GM12878 (cell line): ENCODE measurements at places on chromosomes 11 and 22. TPM values are rescaled to one million over a fixed set of nuclear protein-coding genes. Genes with fewer than 3 reads are reported as not detected.

Gene INPP5J
- 1.9 and 2.6 TPM in 2 replicates for total RNA-seq

Gene OR4A16
- total RNA-seq: not detected in 2 replicates

Gene FDX1
- total RNA-seq: 8.1 and 9.4 TPM in 2 replicates

Gene SCYL1
- total RNA-seq: 66.7 and 67.8 TPM in 2 replicates

DNA sequence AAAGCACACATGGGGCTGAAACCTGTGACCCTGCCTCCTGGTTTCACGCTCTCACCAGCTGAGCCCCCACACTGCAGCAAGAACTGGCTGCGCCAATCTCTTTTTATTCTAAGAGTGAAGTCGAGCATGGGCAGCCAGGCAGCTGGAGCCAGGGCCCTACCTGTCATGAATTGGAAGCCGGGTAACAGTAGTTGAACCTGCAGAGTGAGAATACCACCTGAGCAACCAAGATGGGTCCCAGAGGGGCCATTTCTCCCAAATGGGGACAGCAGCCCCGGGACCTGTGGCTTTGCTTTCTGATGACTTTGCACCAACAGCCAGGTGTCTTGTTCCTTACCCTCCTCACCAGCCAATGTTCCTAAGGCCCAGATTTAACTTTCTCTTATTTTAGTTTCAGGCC lies 178.9 kb downstream of the GRIK4 start:
- H3K27me3 ChIP-seq: no peaks in the 10 kb centered on the region
- no peak overlapping the region for H3K27ac ChIP-seq
- no peak for DNase-seq
- no peak overlapping the region for H3K4me3 ChIP-seq

DNA sequence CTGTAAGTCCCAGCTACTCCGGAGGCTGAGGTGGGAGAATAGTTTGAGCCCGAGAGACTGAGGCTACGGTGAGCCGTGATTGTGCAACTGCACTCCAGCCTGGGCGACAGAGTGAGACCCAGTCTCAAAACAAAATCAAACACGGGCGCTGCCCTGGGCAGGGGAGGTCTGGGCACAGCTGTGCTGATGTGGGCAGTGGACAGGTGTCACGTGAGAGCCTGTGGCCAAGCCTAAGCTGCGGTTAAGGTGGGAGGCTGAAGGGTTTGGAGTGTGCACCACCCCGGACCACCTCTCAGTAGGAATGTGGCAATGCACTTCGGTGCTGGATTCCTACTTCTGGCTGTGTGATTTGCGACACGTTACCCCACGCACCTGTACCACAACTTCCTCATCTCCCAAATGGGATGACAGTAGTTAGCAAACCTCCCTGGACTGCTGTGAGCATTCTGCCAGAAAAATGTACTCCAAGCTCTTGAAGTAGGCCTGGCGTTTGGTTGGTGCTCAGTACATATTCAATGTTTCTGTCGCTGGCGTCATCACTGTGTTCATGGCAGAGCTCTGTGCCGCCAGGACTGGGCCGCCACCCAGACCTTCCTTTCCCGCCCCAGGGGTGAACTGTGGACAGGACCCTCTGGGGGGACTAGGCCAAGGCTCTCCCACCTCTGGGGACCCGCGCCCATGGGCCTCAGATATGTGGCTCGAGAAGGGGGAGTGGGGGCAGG lies 807 bp upstream of the ZNF74 start:
- peak overlapping the region; percentile 55 for H3K27ac ChIP-seq
- no peaks in the 10 kb centered on the region for H3K36me3 ChIP-seq
- H3K4me1 ChIP-seq: peaks cover 8% of the 10 kb centered on the region
- H3K27me3 ChIP-seq: no peaks in the 10 kb centered on the region
- no peak for DNase-seq

- H3K4me3 ChIP-seq: no peak overlapping the region
- no peaks in the 10 kb centered on the region; the same call in 1 of the 2 replicates for H3K27me3 ChIP-seq
- H3K27ac ChIP-seq: no peak overlapping the region
- no peaks in the 10 kb centered on the region for H3K36me3 ChIP-seq
- DNase-seq: no peak
- H3K4me1 ChIP-seq: no peaks in the 10 kb centered on the region
Measured at GRCh38 chr22:44214187-44214586, 33.5 kb downstream of the PARVG start.

GRCh38 chr11:737366-737765 lies 9.9 kb upstream of the TALDO1 start:
- no peaks in the 10 kb centered on the region for H3K27me3 ChIP-seq
- H3K27ac ChIP-seq: no peak overlapping the region
- DNase-seq: no peak
- no peaks in the 10 kb centered on the region for H3K36me3 ChIP-seq

GRCh38 chr11:57175478-57175877 lies 6.3 kb upstream of the LRRC55 start:
- no peaks in the 10 kb centered on the region for H3K4me1 ChIP-seq
- H3K36me3 ChIP-seq: no peaks in the 10 kb centered on the region
- no peak overlapping the region for H3K27ac ChIP-seq
- DNase-seq: no peak
- H3K4me3 ChIP-seq: no peak overlapping the region
- H3K27me3 ChIP-seq: no peaks in the 10 kb centered on the region; the same call in 1 of the 2 replicates

DNA sequence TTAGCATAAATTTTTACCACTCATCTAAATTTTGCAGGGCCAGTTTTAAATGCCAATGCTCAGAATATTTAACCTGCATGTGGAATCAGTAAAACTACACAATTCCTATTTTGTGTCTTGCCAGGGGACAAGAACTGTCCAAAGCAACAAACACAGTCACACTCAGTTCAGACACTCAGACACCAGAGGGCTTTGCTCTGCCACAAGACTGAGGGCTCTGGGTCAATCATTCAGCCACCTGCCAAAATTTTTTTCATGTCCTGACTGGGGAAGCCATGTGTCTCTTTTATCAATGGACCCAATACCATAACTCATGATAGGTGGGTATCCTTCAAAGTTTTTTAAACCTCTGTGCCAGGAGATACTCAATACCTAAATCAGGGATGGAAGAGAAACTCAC lies 304.0 kb upstream of the ANO3 start:
- H3K4me1 ChIP-seq: peaks cover 6% of the 10 kb centered on the region; the same call in 1 of the 2 replicates
- no peaks in the 10 kb centered on the region for H3K27me3 ChIP-seq
- no peaks in the 10 kb centered on the region for H3K36me3 ChIP-seq
- H3K27ac ChIP-seq: no peak overlapping the region
- no peak overlapping the region for H3K4me3 ChIP-seq

GRCh38 chr22:44702479-44703198 lies 635 bp downstream of the PRR5 start:
- DNase-seq: no peak
- H3K27ac ChIP-seq: no peak overlapping the region
- H3K4me1 ChIP-seq: no peaks in the 10 kb centered on the region; the same call in none of the 2 replicates
- no peaks in the 10 kb centered on the region for H3K36me3 ChIP-seq
- peaks cover 8% of the 10 kb centered on the region; the same call in 1 of the 2 replicates for H3K27me3 ChIP-seq

- no peak overlapping the region for H3K27ac ChIP-seq
- no peak overlapping the region for H3K4me3 ChIP-seq
- H3K4me1 ChIP-seq: no peaks in the 10 kb centered on the region
- H3K27me3 ChIP-seq: no peaks in the 10 kb centered on the region
- no peaks in the 10 kb centered on the region for H3K36me3 ChIP-seq
Measured at GRCh38 chr22:47279746-47280145, 517.3 kb downstream of the TBC1D22A start.

DNA sequence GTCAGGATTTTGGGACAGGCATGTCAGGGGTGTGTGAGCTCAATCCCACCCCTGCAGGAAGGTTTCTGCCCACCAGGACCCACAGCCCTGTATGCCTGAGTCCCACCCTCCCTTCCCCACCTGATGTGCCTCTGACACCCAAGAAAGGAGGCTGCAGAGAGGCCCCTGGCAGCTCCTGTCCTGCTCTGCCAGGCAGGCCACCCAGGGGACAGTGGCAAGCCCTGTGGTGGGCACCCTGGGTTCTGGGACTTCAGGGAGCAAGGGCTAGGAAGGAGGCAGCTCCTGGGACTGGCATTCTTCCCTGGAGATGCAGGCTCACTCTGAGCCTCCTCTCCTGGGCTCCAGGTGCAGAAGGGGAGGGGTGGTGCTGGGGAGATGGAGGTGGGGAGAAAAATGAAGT lies 234.5 kb upstream of the B3GAT1 start:
- H3K27me3 ChIP-seq: no peaks in the 10 kb centered on the region; the same call in none of the 2 replicates
- no peaks in the 10 kb centered on the region for H3K4me1 ChIP-seq
- H3K36me3 ChIP-seq: no peaks in the 10 kb centered on the region
